ENCODE measurements at places on chromosomes 16 and 17. TPM values are rescaled to one million over a fixed set of nuclear protein-coding genes. Genes with fewer than 3 reads are reported as not detected.

Gene SULT1A2
- total RNA-seq = 3.1 TPM

Gene ANKS4B
- total RNA-seq = not detected

Gene GAST
- not detected for total RNA-seq

Gene DNAH3
- 8.0 TPM for total RNA-seq

Gene MRPL58
- total RNA-seq = 28.4 TPM

Gene G6PC1
- not detected for total RNA-seq

Gene CX3CL1
- 30.2 TPM for total RNA-seq

Gene TMEM219
- 188 TPM for total RNA-seq

Gene DCTN5
- 38.8 TPM for total RNA-seq

Gene SYCE1L
- 2.3 TPM for total RNA-seq

Gene ACSM2A
- 0.17 TPM for total RNA-seq

Gene SLC25A11
- 40.5 TPM for total RNA-seq

Gene PLA2G10
- total RNA-seq = not detected

Gene TPPP3
- total RNA-seq = 3.4 TPM

Gene ASGR1
- total RNA-seq = 0.50 TPM

Gene RGS11
- total RNA-seq = 5.9 TPM

Gene GSDMA
- total RNA-seq = 1.2 TPM

Gene C1QTNF8
- total RNA-seq = not detected

Gene IL34
- 16.6 TPM for total RNA-seq

Gene SOCS1
- 8.2 TPM for total RNA-seq

Gene SRCIN1
- 4.8 TPM for total RNA-seq

Gene CCL22
- 0.51 TPM for total RNA-seq

Gene MYO1C
- 94.4 TPM for total RNA-seq

Gene ANKRD40CL
- not detected for total RNA-seq

Gene LPCAT2
- 13.6 TPM for total RNA-seq

Gene LDAF1
- total RNA-seq = 180 TPM

Gene C16orf92
- not detected for total RNA-seq

Gene KRTAP9-8
- total RNA-seq = not detected

Gene TPSD1
- 1.9 TPM for total RNA-seq

Gene MT4
- total RNA-seq = not detected

Gene ARL6IP1
- total RNA-seq = 298 TPM

All from prostate gland (tissue), 2 donors.